Thoracic aorta (tissue), 2 donors: ENCODE measurements at places on chromosomes 7 and 10.

DNA sequence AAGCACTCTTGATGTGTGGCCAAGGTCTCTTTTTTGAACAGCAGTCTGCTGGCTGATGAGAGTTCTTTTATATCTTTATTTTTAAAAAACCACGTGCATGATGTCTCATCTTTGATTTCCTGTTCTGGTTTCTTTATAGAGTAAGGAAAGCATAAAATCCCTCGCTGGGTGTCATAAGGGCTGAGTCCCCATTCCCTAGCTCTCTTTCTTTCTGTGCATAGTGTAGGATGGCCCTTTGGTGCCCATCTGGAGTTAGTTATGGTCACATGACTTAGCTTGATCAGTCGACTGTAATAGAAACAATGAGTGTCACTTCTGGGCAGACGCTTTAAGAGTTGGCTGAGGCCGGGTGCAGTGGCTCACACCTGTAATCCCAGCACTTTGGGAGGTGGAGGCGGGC lies 38.5 kb downstream of the GHRHR start:
- no peak for DNase-seq

- DNase-seq, result no peak
Measured at GRCh38 chr7:139106959-139107358, 2.6 kb downstream of the ZC3HAV1 start.

- no peak for DNase-seq
Measured at GRCh38 chr7:121621937-121622336, 225.8 kb upstream of the FAM3C start.

DNA sequence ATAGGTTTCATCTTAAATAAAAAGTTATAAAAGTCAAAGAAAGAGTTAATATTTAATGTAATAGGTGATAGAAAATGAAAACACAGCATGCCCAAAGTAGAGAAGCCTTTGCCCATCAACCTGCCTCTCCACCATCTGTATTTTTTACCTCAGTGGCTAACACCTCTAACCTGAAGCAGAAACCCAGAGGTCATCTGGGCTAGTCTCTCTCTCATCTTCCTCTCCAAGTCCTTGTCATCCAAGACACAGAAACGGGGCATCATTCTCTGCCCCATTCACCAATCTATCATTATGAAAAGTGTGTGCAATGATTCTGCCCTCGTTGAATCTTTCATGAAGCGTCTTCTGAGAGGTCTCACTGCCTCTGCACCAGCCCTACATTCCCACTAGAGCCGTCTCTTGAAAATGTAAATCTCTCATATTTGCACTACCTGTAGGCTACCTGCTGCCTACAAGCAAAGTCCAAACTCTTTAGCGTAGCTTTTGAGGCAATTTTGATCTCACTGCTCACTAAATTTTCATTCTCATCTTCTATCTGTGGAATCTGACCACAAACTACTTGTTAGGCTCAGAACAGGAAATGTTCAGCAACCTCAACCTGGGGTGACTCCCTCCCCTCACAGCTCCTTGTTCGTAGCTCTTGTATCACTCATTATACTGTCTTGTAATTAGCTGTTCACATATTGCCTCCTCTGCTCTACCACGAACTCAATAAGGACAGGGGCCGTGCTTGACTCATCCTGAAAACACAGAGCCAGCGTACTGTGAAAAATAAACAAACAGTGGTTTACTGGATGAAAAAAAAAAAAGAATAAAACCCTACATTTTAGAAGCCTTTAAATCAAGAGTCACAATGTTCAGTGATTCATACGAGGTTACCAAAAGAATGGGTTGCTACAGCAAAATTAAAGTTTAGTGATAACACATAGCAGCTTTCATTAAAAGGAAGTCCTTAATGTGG lies 83.1 kb downstream of the CTNNA3 start:
- DNase-seq, result no peak

DNA sequence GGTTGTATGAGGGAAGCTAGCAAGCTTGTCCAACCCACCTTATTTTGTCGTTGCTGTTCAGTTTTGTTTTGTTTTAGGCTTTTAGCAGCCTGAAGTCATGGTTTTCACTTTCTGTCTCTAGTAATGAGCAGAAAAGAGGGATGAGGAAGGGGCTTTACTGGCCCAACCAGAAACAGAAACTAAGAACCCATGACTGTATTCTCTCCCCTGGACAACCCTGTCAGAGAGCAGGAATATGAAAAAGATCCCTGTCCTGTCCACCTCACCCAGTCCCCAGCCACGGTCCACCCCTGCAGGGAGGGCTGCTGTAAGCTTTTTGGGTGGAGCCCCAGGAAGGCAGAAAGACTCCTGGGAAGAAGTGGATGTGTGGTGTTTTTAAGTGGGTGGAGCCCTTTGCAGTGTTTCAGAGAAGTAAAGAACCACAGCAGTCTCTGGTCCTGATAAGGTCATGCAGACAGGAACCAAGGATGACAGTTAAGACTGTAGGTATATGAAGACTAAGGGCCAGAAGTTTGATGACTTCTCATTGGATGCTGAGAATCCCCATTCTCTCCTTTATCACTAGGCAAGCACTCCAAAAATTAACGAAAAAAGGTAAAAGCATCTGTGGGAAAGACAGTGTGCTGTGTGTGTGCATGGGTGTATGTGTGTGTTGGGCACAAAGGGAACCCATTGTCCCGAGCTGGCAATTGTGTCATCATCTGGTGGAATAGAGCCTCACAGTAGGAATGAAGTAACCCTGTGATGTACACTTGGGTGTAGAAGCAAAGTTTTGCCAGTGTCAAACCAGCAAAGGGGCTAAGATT lies 13.8 kb downstream of the MRPL32 start:
- no peak for DNase-seq

- DNase-seq, result no peak
Measured at GRCh38 chr7:66952343-66953043, 31.5 kb downstream of the TMEM248 start.

DNA sequence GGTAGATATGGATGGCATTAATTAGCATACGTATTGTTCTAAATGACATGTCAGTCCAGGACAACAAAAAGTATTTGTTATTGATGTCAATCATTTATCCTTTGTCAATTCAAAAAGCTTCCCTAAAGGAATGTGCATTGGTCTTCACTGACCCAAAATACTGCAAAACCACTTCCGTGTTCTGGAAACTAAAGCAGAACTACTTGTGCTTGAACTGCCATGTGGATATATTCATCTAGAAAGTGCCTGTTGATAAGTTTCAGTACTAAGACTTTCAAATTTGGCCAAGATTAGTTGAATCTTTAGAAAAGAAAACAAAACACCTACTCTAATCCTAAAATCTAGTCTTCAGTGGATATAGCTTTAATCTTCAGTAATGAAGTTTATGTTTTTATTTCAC lies 242.1 kb upstream of the PPP1R3A start:
- no peak for DNase-seq

DNA sequence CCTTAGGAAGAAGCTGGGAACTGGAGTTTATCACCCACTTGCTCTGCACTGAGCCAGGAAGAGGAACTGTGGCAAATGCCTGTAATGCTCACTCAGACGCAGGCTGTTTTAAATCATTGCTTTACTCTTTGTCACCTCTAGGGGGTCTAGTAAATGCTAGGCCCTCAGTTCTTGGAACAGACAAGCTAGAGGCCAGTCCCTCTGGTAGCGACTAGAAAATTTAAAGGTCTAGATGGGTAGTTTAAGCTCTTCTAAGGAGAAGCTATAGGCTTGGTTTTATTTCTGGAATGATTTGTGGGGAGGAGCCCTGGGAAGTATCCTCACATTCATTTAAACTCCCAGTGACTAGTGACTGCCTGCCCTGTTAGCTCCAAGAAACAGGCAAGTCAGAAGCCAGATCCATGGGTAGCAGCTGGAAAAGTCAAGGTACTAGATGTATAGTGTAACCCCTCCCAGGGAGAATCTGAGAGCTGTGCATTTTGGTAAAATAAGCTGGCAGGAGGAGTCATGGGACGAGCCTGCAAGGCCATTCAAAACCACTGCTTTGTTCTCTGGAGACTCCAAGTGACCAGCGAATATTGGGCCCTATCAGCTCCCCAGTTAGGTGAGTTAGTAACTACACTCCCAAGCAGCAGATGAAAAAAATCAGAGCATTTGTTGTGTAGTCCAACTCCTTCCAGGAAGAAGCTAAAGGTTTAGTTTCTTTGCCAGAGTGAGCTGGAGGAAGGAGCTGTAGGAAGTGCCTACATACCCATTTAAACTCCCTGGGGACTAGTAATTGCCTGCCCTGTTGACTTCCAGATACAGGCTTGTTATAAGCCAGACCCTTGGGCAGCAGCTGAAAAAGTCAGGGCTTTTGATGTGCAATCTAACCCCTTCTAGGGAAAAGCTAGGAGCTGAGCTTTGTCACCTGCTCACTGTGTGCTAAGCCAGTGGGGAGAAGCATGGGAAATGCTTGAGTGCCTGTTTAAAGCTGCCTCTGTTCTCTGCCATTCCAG lies 68.9 kb downstream of the DYNC1I1 start:
- no peak for DNase-seq

DNA sequence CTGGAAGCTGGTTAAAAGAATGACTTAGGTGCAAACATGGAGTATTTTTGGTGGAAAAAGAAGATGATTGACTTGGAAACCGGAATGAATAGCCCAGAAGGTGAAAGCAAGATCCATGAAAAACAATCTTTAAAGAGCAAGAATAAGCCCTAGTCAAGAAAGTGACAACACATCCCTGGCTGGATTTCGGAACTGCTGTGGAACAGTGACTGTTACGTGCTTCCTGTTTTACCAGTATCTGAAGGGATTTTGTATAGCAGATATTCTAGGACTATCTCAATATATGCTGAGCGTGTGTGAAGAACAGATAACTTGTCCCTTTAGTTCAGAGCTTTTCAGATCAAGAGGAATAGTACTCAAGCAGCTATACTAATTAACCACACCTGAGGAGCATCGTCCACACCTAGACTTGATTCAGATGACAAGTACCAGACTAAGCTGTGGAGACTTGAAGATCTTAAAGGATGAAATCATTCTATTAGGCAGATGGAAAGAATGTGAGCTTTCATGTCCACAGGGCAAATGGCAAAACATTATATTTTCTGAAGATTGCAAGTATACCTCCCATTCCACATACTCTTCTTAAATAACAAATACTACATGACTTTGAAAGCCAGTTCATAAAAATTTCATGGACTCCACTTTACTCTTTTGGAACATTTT lies 11.5 kb upstream of the TES start:
- no peak for DNase-seq

- DNase-seq, result no peak
Measured at GRCh38 chr10:99905971-99906370, 103.8 kb downstream of the DNMBP start.

DNA sequence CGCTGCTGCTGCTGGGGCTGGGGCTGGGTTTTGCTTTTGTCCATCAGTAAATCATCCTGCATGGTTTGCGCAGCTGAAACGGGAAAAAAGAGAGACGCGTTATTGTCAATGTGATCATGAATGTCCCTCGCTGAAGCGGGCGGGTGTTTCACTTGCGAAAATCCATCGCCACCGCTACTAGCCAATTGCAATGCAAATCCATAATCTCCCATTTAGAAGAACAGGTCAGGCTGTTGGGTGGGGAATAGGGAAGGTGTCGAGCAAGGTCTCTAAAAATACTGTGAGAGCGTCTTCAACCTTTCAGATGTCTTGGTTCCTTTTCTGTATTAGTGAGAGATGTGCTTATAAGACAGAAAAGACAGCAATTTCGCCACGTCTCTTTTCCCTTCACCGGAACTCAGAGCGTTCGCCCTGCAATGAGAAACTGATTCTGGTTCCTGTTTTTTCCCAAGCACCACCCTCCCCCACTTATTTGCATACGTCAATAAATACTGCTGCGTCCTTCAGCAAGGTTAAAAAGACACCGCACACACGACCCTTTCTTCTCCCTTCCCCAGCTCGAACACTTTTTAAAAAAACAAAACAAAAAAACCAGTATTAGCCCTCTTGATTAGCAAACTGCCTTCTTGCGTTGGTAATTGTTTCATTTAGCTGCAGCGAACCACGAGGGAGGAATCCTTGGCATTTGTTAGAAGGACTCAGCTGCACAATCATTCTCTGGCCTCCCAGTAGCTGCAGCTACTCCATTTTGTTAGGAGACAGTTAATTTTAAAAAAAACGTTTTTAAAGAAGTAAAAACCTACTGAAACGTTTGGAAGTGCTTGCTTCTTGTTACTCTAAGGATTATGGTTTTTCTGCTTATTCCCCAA lies 50.4 kb downstream of the CPEB3 start:
- DNase-seq, result no peak

- DNase-seq, result no peak
Measured at GRCh38 chr7:50497968-50498367, 47.8 kb upstream of the FIGNL1 start.

GRCh38 chr7:73454424-73454823 lies 20.8 kb downstream of the FZD9 start:
- DNase-seq, result no peak

GRCh38 chr7:50379539-50379938 lies 70.6 kb downstream of the FIGNL1 start:
- DNase-seq, result no peak

- DNase-seq, result no peak
Measured at GRCh38 chr10:21398563-21399231, 126.8 kb downstream of the SKIDA1 start.

DNA sequence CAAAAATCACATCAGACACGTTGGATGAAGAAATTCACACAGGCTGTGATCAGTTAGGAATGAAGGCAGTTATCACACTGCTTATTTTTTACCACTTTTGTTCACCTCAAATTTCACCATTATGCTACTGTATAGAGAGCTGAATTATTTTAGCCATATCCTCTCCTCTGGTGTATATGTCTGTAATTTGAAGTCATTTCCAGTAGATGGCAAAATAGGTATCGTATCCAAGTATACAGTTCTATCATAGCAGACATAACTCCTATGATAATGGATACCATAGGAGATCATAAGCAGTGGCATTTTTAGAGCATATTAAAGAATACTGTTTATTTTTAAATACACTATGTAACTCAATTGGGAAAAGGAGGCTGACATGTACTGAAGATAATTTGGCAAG lies 909.7 kb downstream of the DNAJB9 start:
- no peak for DNase-seq

DNA sequence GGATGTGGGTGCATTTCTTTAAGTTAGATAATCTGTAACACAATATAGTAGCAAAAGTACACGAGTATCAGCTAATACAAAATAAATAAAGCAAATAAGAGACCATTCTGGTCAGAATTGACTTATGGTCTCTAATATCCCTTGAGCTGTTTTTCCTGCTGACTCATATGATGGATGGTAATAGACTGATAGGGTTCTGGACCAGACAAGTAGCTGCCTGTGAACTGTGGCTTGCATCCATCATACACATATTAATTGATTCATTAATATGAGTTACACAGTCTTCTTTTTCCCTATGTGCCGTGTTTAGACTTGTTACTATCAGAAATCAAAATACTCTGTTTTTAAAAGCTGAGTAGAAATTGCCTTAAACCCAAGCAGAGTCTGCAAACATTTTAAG lies 762.8 kb downstream of the GATA3 start:
- DNase-seq, result no peak

DNA sequence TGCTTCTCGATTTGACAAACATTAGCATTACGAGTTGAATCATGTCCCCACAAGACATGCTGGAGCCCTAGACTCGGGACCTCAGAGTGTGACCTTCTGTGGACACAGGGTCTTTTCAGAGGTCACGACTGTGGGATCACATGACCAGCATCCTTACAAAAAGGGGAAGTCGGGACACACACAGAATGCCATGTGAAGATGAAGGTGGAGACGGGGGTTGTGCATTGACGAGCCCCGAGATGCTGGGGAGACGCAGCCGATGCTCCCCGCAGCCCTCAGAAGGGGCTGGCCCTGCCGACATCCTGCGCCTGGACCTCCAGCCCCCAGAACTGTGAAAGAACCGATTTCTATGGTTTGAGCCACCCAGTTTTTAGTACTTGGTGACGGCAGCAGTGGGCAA lies 7.5 kb downstream of the ZFAND2A start:
- DNase-seq, result no peak
